ENCODE measurements at places on chromosomes 7 and 10. TPM values are rescaled to one million over a fixed set of nuclear protein-coding genes. Genes with fewer than 3 reads are reported as not detected.

Gene ACSM6
- not detected for total RNA-seq

DNA sequence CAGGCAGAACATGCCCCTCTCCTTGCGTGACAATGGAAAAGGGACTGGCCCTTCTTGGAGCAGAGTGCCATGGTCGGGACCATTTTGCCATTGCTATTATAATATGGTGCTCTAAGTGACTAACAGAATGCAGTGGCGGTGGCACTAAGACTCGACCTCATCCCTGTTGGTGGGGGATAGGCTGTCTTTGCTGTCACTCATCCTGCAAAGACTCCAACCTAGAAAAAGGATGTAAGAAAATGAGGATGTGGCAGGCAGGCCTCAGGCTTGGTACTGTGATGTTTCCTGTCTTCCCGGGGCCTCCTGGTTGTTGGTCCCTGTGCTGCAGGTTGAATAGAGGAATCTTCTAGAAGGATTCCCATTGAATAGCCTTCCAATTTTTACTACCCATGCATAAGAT is 18.6 kb downstream of the BLNK start:
- DNase-seq: no peak

DNA sequence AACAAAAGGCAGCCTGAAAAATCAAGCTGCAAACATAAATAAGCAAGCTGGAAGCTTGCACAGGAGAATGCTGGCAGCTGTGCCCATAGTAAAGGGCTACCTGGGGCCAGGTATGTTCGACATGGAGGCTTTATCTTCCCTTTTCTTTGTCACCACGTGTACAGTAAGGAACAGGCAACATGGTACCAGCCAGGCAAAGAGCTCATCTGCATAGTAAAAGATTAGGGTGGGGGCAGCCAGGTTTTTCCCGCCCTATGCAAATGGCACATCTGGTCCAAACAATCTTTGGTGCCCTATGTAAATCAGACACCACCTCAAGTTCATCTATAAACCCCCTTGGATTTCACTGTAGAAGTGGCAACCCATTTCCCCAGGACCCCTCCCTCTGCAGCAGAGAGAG is 625.1 kb downstream of the TYW1 start:
- no peak for DNase-seq

Gene GNGT1
- total RNA-seq: not detected

DNA sequence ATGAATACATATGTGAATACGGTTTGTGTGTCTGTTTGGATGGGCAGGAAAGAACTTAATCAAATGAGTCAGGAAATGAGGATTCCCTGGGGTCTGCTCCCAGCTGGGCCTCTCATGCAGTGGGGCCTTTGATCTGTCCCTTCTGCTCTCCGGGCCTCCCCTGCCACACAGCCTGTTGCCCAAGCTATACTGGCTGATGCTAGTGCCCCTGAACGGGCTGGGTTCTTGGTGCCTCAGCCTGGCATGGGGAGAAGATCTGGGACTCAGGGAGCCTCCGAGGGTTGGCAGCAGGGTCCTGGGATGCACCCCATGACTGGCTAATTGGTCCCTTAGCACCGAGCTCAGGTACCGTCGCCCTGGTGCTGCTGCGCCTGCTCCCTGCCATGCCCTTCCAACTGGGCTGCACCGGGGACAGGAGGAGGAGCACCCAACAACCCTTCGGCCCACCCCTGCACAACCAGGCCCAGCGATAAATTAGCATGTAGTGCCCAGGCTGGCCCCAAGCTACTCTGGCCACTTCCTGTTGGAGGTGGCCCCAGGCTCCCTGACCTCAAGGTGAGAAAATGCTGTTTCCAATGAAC is 59.9 kb upstream of the DUSP5 start:
- DNase-seq: no peak

DNA sequence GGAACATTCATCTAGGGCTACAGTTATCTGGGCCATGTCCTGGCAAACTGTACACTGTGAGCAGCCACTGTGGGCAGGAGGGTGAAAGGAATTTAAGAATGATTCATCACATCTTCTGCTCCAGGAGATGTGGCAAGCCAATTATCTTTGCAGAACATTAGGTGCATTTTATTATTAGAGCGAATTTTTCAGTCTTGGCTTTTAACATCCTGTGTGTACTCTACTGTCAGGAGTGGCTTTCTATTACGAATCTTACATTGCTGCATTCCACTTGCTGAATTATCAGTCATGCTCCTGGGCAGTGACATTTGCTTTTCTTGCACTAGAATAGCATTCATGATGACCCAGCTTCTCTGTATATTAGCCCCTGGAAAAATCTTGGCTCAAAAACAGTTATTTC is 109.2 kb upstream of the TARP start:
- DNase-seq: no peak

DNA sequence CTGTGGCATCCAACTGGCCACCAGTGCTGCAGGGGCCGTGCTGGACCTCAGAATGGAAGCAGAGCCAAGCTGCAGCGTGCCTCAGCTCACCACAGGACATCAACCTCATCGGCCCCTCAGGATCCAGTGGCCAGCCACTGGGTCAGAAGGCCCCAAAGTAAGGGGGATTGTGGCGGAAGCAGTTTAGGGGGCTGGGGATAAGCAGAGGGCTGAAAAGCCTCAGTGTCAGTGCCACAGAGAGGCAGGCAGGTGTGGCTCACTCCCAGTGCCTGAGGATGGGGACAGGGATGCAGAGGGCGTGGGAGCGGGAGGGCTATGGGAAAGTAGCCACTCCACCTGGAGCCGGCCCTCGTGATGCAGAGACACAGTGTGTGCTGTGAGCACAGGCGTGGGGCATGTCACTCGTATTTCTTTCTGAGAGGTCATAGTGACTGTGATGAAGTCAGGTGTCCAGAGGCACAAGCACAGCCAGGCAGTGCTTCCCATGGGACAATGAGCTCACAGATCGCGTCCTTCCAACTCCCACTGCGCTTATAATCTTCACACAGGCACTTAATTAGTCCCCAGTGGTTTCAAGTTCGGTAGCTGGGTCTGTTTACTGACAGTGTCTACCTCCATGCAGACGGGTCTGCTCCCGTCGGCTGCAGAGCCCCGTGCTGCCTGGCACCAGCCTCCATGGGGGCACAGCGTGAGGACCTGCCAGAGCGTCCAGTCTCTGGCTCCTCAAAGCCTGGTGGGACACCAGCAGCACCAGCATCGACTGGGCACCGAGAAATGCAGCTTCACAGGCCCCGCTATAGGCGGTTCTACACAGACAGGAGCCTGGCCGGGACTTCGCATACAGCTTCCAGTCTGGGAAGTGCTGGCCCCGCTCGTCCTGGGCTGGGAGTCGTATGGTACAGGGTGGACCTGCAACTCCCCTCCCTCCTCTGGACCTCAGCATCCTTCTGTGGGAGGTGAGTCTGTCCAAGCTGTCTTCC is 42.9 kb upstream of the CNPY1 start:
- no peak for DNase-seq

DNA sequence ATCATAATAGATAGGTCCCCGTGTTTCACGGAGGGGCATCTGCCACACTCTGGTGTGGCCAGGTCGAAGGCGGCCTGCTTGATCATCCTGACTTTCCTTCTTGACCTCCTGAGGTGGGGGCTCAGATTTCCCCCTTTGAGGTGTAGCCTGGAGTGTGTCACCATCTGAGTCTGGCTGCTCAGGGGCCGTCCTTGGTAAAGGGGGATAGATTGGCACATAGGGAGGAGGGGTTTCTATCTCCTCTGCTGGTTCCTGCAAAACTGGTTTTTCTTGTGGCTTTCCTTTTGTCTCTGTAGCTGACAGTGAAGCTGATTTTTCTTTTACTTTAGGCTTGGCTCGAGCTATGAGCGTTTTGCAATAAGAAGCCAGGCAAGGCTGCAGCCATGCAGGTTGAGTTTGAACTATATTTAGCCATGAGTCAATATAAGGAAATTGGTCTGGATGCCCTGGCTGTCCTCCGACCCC is 7.1 kb upstream of the ZNF117 start:
- DNase-seq: no peak

GRCh38 chr7:38448054-38448453 is 174.6 kb upstream of the TARP start:
- DNase-seq: no peak

GRCh38 chr10:113616244-113617074 is 47.4 kb downstream of the NRAP start:
- DNase-seq: no peak

DNA sequence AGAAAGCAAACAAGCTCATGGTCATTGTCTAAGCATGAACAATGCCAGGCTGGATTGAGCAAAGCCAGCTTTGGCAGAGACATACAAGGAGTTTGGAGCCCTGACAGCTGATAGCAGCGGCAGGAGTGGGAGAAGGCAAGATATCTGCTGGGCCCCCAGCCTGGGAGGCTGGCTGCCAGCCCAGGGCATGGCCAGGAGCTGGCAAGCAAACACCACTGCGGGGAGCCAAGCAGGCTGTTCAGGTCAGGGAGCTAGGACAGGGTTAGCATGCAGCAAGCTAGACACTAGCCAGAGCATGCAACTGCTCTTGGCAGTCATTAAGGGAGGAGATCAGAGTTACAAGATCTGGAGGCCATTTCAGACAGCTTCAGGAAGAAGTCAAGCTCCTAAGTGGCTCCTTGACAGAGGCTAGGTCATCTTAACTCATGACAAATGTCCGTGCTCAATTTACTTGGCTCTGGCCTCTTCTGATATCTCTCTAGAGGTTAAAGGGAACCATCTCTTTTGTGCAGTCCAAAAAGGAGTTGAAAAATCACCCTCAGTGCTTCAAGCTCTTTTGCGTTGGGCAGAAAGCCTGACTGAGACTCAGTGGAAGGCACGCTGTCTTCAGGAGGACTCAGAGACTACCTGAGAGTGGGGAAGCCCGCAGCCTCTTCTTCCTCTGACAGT is 436.8 kb upstream of the C7orf33 start:
- DNase-seq: no peak

- peak; percentile 24 for DNase-seq
These were observed 5.0 kb upstream of the TACR2 start for GRCh38 chr10:69421611-69422308.

DNA sequence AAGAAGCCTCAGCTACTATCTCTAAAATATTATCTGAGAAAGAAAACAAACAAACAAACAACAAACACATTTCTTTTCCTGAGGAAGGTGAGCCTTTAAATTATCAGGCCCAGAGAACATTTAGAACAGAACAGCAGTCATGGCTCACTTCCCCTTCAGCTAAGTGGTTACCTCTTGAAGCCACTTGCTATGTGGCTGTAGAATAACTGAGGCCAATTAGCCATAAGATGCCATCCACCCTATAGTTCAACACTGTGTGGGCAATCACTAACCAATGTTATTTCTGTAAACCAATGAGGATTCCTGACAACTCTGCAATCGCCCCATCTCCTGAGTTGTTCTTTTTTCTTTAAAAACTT is 3.7 kb upstream of the UPP1 start:
- no peak for DNase-seq

DNA sequence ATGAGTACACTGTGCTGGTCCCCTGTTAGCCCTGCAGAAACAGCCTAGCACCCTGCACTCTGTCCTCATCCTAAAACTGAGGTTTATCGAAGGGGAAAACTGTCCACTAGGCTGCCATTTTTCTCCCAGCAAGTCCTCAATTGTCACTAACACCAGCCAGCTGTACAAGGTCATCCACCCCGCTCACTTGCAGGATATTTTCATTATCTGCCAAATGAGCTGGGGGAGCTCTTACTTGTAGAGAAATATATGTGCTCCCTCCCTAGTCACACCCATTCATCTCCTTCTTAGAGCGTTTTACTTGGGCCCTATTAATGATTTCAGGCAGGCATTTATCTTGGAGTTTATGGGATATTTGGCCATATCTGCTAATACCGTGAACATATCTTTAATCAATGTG is 413.5 kb upstream of the NFE2L3 start:
- no peak for DNase-seq

- DNase-seq: no peak
These were observed 291.8 kb upstream of the LYZL1 start for GRCh38 chr10:28996947-28997551.

DNA sequence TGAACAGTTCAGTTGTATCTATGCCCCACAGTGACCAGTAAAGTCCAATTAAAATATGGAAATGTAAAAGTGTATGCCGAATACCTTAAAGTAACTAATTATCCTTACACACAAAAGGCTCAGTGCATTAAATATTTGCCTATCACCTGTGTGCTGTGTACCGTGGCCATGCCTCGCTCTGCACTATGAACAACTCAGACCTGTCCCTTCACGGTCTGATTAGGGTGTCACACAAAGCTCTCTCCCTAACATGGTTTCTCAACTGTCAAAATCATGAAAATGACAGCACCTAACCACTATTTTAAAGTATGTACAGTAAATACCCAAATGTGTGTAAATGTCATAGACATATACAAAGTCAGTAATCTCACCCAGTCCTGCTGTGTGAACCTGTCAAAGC is 43.1 kb downstream of the STK17A start:
- DNase-seq: no peak

Gene HOXA6
- not detected for total RNA-seq

GRCh38 chr7:28666154-28666553 is 253.8 kb downstream of the CREB5 start:
- DNase-seq: no peak

- no peak for DNase-seq
These were observed 417.5 kb downstream of the DPP6 start for GRCh38 chr7:154469652-154470051.

Gene SLC16A12
- not detected for total RNA-seq

Gene IMPDH1
- 64.4 TPM for total RNA-seq

GRCh38 chr10:122551450-122551849 is 9.1 kb upstream of the DMBT1 start:
- DNase-seq: no peak

Gene C7orf57
- total RNA-seq: 0.40 TPM

Gene BTBD16
- not detected for total RNA-seq

GRCh38 chr7:68504716-68505115 is 1093.6 kb upstream of the AUTS2 start:
- no peak for DNase-seq

GRCh38 chr7:11208883-11209465 is 235.3 kb downstream of the PHF14 start:
- DNase-seq: no peak

DNA sequence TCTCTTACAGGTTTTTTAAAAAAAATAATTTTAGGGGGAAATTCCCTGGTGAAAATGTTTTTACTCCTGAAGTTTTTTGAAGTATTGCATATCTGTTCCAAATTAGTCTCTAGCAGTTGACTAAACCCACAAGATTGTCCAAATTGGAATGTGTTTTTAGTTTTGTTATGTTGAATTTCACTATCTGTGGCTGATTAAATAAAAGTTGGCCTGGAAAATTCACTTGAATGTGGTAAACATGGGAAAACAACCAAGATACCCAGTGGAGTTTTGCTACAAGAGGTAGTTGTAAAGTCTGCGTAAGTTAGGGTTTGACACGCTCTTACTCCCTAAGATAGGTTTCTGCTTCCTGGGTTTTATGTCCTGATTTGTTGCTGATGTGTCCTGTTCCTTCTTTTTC is 3.3 kb downstream of the TSGA13 start:
- no peak for DNase-seq

- no peak for DNase-seq
These were observed 1034.7 kb downstream of the TYW1 start for GRCh38 chr7:68031180-68031943.

DNA sequence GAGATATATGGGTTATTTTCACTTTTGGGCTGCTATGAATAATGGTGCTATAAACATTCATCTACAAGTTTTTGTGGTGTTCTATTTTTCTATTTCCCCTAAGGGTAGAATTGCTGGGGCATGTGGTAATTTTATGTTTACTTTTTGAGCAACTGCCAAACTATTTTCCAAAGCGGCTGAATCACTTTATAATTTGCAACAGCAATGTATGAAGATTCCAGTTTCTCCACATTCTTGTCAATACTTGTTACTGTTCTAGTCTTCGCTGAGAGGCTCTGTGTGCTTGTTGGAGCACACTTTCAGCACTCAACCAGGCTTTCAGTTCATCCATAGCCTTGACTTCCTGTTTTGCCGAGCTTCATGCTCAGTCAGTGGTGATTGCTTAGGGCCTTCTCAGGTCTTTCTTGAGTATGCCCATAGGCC is 39.0 kb downstream of the ADK start:
- no peak for DNase-seq

Gene CLDN3
- total RNA-seq: not detected

Data from activated naive CD8-positive, alpha-beta T cell treated with anti-CD3 and anti-CD28 coated beads, Interleukin-2, amount 10 ng/mL, durations not matched to agents 7 days and 5 days (primary cell).